ENCODE measurements at places on chromosomes 7 and 10.

GRCh38 chr7:128742206-128742605 lies 3.0 kb downstream of the CALU start:
- H3K27me3 ChIP-seq, result no peaks in the 10 kb centered on the region
- peak overlapping the region; percentile 8 for H3K27ac ChIP-seq
- H3K4me1 ChIP-seq, result peaks cover 20% of the 10 kb centered on the region
- no peak for DNase-seq
- H3K4me3 ChIP-seq, result no peak overlapping the region

DNA sequence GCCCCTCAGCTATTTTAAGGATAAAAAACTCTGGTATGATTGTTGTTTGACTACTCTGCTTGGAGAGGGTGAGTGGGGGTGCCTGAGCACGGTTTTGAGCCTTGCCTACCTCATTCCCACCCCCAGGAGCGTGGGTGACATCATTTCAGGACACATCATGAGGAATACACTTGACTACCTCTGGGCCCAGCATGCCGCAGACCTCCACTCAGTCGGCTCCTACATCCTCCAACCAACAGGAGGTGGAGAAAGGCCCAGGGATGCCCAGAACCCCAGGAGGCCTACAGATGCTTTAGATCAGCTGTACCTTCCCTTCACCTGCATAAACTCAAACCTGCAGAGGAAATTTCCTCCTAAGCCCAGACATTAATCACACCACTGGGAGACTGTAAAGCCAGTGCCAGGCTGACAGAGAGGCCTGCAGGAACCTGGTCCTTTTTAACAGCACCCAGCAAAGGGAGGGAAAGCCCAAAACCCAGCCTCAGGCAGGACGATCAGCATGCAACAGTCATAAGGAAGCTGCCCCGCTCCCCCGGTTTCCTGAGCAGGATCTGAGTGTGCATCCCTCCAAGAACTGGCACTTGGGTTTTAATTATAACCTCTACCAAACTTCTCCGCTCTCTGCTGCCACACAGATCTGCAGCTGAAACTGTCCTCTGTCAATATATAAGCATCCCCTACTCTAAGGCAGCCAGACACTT lies 61.7 kb upstream of the ZNRF2 start:
- no peaks in the 10 kb centered on the region for H3K4me1 ChIP-seq
- DNase-seq, result no peak
- no peak overlapping the region for H3K4me3 ChIP-seq
- H3K27ac ChIP-seq, result no peak overlapping the region
- no peaks in the 10 kb centered on the region for H3K36me3 ChIP-seq
- H3K27me3 ChIP-seq, result no peaks in the 10 kb centered on the region

- peak overlapping the region; percentile 85 for H3K4me3 ChIP-seq
- H3K27me3 ChIP-seq, result no peaks in the 10 kb centered on the region
- H3K36me3 ChIP-seq, result no peaks in the 10 kb centered on the region
Measured at GRCh38 chr7:149147752-149148653, 750 bp downstream of the ZNF398 start.

DNA sequence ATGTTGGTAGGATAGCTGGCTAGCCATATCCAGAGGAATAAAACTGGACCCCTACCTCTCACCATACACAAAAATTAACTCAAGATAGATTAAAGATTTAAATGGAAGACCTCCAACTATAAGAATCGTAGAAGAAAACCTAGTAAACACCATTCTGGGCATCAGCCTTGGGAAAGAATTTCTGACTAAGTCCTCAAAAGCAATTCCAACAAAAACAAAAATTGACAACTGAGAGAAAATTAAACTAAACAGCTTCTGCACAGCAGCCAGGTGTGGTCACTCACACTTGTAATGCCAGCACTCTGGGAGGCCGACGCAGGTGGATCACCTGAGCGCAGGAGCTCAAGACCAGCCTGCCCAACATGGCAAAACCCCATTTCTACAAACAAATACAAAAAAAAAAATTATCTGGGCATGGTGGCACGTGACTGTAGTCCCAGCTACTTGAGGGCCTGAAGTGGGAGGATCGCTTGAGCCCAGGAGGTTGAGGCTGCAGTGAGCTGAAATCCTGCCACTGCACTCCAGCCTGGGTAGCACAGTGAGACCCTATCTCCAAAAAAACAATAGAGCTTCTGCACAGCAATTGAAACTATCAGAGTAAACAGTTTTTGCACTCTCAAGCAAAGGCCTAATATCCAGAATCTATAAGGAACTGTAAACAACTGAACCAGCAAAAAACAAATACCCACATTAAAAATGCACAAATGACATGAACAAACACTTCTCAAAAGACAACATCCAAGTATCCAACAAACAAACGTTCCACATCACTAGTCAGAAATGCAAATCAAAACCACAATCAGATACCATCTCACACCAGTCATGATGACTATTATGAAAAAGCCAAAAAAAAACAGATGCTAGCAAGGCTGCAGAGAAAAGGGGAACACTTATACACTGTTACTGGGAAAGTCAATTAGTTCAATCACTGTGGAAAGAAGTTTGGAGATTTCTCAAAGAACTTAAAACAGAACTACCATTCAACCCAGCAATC lies 4.8 kb downstream of the CRPPA start:
- H3K4me1 ChIP-seq, result peaks cover 21% of the 10 kb centered on the region
- H3K27me3 ChIP-seq, result no peaks in the 10 kb centered on the region
- DNase-seq, result no peak
- no peaks in the 10 kb centered on the region for H3K36me3 ChIP-seq

DNA sequence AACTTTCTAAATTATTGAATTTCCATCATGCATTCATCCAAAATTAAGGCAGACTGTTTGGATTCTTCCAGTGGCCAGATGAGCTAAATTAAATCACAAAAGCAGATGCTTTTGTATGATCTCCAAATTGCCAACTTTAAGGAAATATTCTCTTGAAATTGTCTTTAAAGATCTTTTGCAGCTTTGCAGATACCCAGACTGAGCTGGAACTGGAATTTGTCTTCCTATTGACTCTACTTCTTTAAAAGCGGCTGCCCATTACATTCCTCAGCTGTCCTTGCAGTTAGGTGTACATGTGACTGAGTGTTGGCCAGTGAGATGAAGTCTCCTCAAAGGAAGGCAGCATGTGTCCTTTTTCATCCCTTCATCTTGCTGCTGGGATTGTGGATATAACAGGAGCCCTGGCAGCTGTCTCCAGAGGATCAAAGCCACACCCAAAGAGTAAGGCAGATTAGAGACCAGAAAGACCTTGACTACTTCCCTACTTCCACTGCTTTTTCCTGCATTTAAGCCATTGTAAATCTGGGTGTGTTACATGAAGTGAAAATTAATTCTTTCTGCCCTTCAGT lies 8.2 kb upstream of the CFAP69 start:
- no peak for DNase-seq
- H3K4me3 ChIP-seq, result no peak overlapping the region
- H3K27ac ChIP-seq, result no peak overlapping the region
- no peaks in the 10 kb centered on the region for H3K27me3 ChIP-seq

Measured in heart left ventricle (tissue), 16 donors.